Activated CD4-positive, alpha-beta T cell treated with anti-CD3 and anti-CD28 coated beads for 4 hours (primary cell): ENCODE measurements at places on chromosomes 3 and 15.
A peak's percentile ranks its signal among the peaks of the same experiment; 100 is the strongest.

DNA sequence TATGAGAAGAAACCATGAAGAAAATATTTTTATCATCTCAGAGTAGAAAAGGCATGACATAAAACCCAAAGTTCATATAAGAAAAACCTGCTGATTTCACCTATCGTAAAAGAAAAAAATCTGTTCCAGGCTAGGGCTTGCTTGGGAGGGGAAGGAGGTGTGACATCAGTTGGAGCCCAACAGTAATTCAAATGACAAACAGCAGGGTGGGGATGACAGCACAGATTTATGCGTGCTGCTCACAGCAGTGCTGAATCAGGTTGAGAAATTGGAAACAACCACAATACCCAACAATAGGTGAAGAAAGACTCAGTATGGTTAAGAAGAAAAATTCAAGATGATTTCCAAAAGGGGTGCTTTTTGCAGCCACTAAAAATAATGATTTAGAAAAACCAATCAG lies 172.4 kb downstream of the PDE8A start:
- DNase-seq = no peak

- no peak for DNase-seq
These were observed 267.7 kb downstream of the XXYLT1 start for GRCh38 chr3:195003006-195003892.

DNA sequence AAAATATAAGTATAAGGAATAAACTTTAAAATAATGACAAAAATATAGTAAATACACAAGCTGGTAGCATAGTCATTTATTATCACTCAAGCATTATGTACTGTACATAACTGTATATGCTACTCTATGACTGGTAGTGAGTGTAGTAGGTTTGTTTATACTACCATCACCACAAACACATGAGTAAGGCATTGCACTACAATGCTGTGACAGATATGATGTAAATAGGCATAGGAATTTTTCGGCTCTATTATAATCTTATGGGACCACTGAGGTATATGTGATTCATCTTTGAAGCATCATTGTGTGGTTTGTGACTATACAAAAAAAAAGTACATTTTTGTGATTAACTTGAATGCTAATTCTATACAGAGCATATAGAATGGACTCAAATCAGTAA lies 35.3 kb upstream of the FBN1 start:
- DNase-seq = no peak

DNA sequence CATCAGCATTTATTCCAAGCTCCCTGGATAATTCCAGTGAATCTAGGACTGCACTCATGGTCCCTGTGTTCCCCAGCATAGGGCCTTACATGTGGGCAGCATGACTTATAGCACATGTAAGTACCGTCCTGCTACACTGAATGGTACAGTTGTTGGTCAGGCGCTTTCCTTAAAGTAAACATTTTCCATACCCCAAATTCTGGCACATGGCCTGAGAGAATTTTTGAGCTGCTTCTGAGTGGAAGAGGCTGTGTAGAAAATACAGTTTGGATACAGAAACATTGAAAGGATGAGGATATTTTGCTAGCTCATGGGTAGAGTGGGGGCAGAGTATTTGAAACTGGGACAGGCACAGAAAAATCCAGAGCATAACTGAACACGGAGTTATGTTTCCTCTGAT lies 27.6 kb downstream of the CORO2B start:
- DNase-seq = no peak

GRCh38 chr3:10205451-10206165 lies 40.9 kb downstream of the IRAK2 start:
- DNase-seq = no peak

DNA sequence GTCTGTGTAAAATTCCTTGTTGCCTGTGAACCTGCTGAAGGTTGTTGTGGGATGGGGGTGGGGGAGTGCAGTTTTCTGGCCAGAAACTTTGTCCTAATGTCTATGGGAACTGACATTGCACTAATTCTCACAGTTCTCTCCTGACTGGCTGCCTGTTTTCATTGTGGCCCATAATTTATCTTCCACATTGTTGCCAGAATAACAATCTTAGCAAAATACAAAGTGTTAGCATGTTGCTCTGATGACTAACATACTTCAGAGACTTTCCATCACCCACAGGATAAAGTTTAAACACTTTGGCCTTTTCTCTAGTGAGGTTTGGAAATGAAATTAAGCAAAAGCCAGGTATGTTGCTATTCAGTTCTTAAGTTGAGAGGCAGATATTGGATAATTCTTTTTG lies 81.4 kb upstream of the TBC1D5 start:
- DNase-seq = no peak

- no peak for DNase-seq
These were observed 85.2 kb downstream of the CBLB start for GRCh38 chr3:105783631-105784030.

DNA sequence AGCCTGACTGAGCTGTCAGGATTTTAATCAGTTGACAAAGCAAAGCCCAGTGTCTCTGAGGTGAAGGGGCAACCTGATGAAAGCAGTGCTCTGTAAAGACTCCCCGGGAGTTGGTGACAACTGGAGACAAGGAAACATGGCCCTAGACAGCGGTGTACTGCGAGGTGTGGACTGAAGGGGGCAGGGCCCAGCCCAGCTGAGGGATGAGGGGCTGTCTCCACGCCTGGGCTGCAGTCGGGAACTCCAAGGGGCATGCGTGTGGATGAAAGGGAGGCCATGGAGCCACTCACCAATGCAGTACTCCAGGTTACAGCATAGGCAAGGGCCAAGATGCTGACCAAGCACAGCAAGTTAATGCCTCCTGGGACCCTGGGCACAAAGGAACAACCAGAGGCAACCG lies 45.1 kb downstream of the SCAP start:
- DNase-seq = no peak

GRCh38 chr3:74562558-74563269 lies 51.7 kb downstream of the CNTN3 start:
- no peak for DNase-seq

DNA sequence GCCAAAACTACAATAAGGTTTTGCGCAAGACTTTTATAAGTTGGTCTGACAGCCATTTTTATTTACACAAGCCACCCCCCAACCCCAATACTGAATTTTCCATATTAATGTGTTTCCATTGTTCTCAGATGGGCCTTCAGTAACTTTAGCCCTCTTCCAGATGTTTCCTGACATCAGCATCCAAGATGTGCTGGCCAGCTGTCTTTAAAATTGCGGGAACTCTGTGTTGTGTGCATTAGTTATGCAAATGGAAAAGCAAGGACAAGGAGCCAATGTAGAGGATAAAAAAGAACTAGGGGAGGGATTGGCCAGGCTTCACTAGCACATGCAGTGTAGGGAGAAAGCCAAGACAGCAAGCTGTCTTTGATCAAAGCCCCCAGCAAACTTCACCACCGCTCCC lies 45.4 kb downstream of the COMMD2 start:
- DNase-seq = no peak

DNA sequence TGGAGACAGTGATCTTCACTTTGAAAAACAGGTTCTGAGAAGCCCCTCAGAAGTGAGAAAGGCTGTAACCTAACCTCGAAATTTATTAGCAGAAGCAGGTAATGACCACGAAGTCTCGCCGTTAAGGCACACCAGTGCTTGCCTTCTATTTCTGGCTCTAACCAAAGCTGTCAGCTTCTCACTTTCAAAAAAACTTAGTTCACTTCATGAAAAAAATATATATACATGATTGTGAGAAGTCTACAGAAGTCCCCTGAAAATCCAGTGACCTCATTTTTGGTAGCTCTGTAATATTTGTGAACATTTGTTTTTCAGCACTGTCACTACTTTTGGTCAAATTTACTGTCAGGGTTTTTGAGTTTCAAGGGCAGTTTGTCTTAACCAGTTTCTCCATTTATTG lies 19.1 kb upstream of the AKAP13 start:
- DNase-seq = no peak

DNA sequence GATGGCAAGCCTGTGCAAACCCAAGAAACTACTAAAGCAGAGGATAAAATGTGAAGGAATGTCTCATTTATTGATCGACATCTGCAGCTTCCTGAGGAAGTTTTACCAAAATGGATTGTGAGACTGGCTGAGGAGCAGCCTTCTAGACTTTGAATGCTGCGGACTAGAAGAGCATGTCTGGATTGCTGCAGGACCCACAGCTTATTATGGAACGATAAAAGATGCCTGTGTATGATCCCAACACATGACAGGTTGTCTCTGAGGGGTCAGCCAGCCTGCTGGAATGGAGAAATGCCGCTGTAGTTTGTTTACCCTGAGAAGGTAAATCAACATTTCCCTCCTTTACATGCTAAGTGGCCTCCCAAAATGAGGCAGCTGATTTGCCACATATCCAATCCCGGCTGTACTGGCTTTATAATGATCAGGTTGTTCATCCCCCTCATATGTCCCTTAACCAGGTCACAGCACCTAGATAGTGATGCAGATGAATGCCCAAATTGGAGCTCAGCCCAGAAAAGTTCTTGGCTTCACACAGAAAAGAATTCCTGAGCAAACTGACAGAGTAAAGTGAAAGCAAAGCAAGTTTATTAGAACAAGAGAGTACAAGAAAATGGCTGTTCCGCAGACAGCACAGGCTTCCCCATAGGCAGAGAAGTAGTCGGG lies 63.9 kb downstream of the IL12A start:
- DNase-seq = no peak

GRCh38 chr15:52438047-52438446 lies 90.6 kb downstream of the MYO5A start:
- no peak for DNase-seq

GRCh38 chr15:100879464-100880138 lies at the start of gene ALDH1A3:
ALDH1A3 (plus strand) TSS chr15:100879831; CDS start chr15:100879908, 77 bp downstream.
- no peak for DNase-seq

- DNase-seq = no peak
These were observed 737 bp downstream of the JAGN1 start for GRCh38 chr3:9891072-9891622.

- no peak for DNase-seq
These were observed 517.1 kb downstream of the ROBO1 start for GRCh38 chr3:79250746-79251145.

DNA sequence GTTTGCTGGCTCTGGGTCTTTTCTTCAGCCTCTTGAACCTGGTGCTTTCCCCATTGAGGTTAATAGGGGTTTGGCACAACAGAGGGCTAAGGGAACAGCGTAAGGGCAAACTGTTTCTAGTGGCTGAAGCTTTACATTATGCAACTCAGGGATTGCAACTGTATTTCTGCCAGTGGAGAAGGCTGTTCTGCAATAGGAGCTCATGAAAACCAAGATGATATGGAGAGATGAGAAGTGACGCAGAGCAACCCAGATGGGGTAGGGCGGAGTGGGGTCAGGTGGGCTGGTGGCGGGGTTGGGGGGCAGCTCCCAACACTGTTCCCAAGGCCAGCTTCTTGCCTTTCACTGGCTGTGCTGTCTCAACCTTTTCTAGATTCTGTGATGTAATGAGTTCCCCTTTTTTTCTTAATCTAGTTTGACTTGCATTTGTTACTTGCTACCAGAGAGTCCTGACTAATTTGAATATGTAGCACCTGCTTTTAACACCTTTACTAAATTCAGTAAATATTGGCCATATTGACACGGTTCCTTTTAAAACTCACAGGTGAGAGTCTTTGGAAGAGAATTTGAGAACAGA lies 7.2 kb downstream of the GXYLT2 start:
- DNase-seq = no peak

- DNase-seq = no peak
These were observed 16.0 kb downstream of the ISLR2 start for GRCh38 chr15:74146277-74146800.

DNA sequence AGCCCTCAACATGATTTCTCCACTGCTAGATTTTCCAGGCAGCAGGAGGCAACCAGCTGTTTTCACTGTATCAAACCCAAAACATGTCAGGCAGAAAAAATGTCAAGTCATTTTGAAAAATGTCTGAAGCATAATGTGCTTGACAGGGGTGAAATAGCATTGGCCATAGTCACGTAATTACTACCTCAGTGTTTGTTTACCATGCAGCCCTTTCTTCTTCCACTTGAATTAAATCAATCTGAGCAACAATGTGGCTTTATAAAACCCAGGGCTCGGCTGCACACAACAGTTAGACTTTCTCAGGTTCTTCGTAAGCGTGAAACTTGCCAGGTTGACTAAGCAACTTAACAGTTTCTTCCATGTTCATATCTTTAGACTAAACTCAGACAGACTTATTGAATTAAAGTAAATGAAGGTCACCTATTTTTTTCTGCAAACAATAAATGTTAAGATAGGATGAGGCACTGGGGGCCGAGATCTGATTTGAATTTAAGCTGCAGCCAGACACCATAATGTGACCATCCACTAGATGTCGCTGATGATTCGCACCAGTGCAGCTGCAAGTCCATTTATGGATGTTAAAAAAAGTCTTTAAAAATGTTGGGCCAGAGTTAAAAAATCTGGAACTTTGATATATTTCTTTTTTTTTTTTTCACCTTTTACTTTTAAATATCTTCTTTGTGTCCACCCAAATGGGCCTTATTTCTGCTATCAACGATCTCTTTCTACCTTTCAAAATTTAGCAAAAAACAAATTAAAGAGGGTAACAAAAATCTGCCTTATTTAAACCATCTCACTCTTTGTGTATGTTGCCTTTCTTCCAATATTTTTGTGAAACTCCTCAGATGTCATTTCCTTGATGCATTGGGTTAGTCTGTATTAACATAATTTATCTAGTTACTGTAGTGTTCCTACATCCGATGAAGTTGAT lies 305.9 kb downstream of the CACNA2D3 start:
- DNase-seq = no peak

DNA sequence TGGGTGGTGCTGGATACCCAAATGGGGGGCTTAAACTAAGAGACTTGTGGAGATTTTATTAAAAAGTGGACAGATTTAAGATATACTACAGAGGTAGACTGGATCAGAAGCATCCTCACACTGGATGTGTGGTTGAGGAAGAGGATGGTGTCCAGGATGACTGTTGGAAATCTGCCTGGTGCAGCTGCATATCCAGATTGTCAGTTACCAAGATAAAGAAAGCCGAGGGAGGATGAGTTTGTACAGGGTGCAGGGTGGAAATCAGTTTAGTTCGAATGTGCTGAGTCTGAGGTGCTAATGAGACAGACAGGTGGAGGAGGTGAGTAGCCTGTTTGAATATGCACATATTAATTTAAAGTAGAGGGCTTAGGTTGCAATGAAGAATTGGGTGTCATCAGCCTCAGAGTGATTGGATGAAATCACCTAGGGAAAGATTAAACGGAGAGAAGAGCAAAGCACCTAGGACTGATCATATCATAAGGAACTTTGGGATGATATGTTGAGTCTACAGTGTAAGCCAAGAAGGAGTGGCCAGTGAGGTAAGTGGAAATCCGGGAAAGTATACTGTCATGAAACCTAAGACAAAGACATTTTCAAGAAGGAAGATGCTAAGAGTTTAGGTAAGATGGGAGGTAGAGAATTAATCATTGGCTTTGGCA lies 74.1 kb upstream of the GOLGA8B start:
- no peak for DNase-seq

- DNase-seq = no peak
These were observed 41.6 kb downstream of the PYDC2 start for GRCh38 chr3:191502583-191502982.

GRCh38 chr3:148211725-148212124 lies 486.0 kb upstream of the AGTR1 start:
- no peak for DNase-seq

GRCh38 chr3:129606636-129607390 lies at the start of gene PLXND1:
PLXND1 (minus strand) TSS chr3:129606676; CDS start chr3:129606639, 37 bp downstream.
- peak; percentile 41 for DNase-seq

DNA sequence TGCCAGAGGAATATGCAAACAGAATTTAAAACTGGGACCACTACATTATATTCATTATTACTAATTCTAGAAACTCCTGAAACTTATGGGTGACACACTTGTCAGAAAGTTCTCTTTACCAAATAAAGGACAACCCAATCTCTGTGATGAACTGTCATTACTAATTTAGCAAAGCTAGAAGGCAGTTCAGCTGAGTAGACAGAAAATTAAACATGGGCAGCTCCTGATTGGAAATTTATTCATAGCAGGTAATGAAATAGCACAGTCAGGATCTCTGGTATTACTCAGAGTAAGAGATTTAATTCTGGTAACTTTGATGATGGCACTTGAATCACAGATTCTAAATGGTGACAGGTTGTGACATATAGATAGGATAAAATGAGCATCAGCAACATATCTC lies 123.0 kb downstream of the GBE1 start:
- DNase-seq = no peak
